Fibroblast of lung (primary cell): ENCODE measurements at places on chromosomes 16 and 17. TPM values are rescaled to one million over a fixed set of nuclear protein-coding genes. Genes with fewer than 3 reads are reported as not detected.
A peak's percentile ranks its signal among the peaks of the same experiment; 100 is the strongest.

DNA sequence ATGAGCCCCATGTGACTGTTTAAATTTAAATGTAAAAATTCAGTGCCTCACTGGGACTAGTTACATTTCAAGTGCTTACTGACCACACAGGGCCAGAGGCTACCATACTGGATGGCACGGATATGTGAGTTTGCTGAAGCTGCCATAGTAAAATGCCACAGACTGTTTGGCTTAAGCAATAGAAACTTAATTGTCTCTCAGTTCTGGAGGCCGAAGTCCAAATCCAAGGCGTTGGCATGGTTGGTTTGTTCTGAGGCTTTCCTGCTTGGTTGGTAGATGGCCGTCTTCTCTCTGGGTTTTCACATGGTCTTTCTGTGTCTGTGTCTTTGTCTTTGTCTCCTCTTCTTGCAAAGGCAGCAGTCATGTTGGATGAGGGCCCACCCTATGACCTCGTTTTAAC, 878.9 kb upstream of the RBFOX1 start:
- H3K27me3 ChIP-seq: no peaks in the 10 kb centered on the region
- no peak overlapping the region for H3K4me3 ChIP-seq
- no peaks in the 10 kb centered on the region for H3K4me1 ChIP-seq
- no peak overlapping the region for H3K27ac ChIP-seq
- H3K36me3 ChIP-seq: no peaks in the 10 kb centered on the region

DNA sequence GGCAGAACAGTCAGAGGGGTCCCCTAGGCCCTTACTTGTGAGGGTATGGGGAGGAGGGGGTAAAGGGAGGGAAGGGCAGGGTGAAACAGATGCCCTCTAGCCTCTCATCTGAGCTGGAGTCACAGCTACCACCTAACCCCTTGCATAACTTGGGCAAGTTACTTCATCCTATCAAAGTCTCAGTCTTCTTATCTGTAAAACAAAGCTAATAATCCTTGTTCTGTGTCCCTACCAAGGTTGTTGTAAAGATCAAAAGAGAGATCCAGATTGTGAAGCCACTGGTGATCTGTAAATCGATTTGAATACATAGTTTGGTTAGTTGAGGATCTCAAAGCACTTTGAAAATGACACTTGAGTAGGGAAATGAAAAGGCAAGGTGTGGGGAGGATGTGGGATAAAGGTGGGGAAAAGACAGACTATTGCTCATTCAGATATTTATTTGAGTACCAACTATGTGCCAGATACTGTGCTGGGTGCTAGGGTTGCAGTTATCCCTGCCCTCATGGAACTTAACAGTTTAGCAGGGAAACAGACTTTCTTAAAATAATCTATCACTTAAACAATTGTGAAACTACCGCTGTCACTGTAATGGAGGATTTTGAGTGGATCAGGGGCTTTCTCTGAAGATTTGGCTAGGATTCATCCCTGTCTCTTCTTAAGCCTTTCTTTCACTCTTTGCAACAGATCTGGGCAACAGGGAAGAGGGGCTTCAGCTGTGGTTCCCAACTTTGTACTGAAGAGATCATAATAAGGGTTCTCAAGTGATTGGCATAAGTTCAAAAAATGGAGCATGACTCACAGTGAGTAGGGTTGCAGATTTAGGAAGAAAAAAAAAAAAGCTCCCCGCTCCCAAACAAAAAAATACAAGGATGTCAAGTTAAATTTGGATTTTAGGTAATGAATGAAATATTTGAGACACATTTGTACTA, 3.0 kb downstream of the HEATR9 start:
- no peaks in the 10 kb centered on the region for H3K27me3 ChIP-seq
- H3K27ac ChIP-seq: no peak overlapping the region
- no peaks in the 10 kb centered on the region for H3K36me3 ChIP-seq
- peaks cover 7% of the 10 kb centered on the region for H3K4me1 ChIP-seq
- peak; percentile 64 for DNase-seq

- no peak for DNase-seq
- peaks cover 8% of the 10 kb centered on the region for H3K4me1 ChIP-seq
- H3K36me3 ChIP-seq: peaks cover 9% of the 10 kb centered on the region
Measured at GRCh38 chr17:75315541-75316243, 26.5 kb upstream of the SLC25A19 start.

DNA sequence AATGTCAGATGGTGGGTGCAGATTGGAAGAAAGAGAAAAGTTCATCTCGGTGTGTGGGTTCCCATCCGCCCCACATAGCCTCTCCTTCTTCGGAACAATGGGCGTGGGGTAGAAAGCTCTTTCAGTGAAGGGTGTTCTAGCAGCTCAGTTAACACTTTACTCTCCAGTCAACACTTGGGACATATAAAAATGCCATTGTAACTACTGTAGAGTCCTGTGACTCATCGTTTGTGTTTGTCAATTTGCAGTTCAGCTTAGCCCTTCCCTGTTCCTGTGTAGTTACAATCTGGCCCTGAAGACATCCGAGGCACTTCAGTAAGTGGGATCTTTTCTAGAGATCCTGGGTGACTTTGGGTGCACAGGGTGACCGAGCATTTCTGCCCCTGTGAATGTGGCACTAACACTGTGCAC, 11.5 kb upstream of the CLEC18C start:
- no peak overlapping the region for H3K27ac ChIP-seq
- H3K36me3 ChIP-seq: peaks cover 5% of the 10 kb centered on the region
- H3K27me3 ChIP-seq: no peaks in the 10 kb centered on the region
- DNase-seq: peak; percentile 77
- peaks cover 7% of the 10 kb centered on the region for H3K4me1 ChIP-seq

GRCh38 chr16:3158510-3159314, 23.9 kb downstream of the ZNF213 start:
- peak; percentile 86 for DNase-seq
- no peaks in the 10 kb centered on the region for H3K27me3 ChIP-seq
- H3K36me3 ChIP-seq: no peaks in the 10 kb centered on the region
- peaks cover 3% of the 10 kb centered on the region for H3K4me1 ChIP-seq
- peak overlapping the region; percentile 72 for H3K4me3 ChIP-seq

DNA sequence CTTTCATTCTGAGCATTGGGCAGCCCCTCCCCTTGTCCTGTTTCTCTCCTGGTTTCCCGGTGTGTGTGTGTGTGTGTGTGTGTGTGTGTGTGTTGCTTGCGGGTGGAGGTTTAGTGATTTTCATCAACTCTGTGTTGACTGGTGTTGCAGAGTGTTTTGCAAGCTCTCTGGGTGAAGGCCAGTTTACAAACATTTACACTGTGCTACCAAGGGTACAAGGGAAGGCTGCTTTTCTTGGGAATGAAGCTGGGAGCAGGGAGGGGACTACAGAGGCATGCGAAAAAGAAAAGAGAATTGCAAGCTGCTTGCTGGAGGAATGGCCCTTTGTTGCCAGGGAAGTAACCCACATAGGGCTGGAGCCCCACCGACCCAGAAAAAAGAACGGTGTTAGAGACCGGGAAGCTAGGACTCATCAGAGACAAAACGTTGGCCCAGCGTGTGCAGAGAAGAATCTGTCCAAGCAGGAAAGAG, 29.6 kb downstream of the HS3ST3B1 start:
- peak overlapping the region; percentile 32 for H3K27ac ChIP-seq
- no peak overlapping the region for H3K4me3 ChIP-seq
- H3K4me1 ChIP-seq: no peaks in the 10 kb centered on the region
- no peaks in the 10 kb centered on the region for H3K36me3 ChIP-seq

DNA sequence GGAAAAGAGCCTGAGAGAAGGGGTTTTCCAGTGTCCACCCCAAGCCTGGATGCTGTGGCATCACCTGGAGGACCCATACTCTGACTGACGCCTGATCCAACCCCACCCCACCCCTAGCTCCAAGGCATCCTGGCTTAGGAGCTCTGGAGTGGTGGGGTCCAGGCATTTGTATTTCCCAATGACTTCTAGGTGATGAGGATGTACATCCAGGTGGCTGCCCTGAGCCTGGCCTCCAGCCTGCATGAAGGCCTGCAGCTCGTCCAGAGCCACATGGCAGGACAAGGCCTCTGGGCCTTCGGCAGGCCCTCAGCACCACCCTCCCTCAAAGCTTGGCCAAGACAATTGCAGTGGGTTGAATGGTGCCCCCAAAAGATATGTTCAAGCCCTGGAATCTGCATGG, 347.5 kb downstream of the C16orf95 start:
- no peak overlapping the region for H3K4me3 ChIP-seq
- DNase-seq: no peak
- no peaks in the 10 kb centered on the region for H3K4me1 ChIP-seq
- H3K36me3 ChIP-seq: no peaks in the 10 kb centered on the region

- H3K36me3 ChIP-seq: peaks cover 2% of the 10 kb centered on the region
- peaks cover 24% of the 10 kb centered on the region for H3K27me3 ChIP-seq
- H3K4me3 ChIP-seq: no peak overlapping the region
- no peak overlapping the region for H3K27ac ChIP-seq
- no peak for DNase-seq
Measured at GRCh38 chr17:50556803-50557202, 3.7 kb upstream of the CACNA1G start.

- H3K4me1 ChIP-seq: no peaks in the 10 kb centered on the region
- no peak overlapping the region for H3K27ac ChIP-seq
- no peaks in the 10 kb centered on the region for H3K27me3 ChIP-seq
Measured at GRCh38 chr16:67022531-67023214, 6.3 kb upstream of the CBFB start.

- H3K4me1 ChIP-seq: no peaks in the 10 kb centered on the region
- no peak for DNase-seq
- H3K27ac ChIP-seq: no peak overlapping the region
- H3K36me3 ChIP-seq: peaks cover 30% of the 10 kb centered on the region
Measured at GRCh38 chr17:78817123-78817522, 23.5 kb downstream of the USP36 start.

- no peaks in the 10 kb centered on the region for H3K27me3 ChIP-seq
- DNase-seq: no peak
- H3K4me3 ChIP-seq: no peak overlapping the region
Measured at GRCh38 chr16:80894091-80894490, 89.7 kb upstream of the CDYL2 start.

GRCh38 chr17:77684803-77685798, 273.4 kb upstream of the TNRC6C start:
- DNase-seq: no peak
- H3K36me3 ChIP-seq: no peaks in the 10 kb centered on the region
- no peak overlapping the region for H3K27ac ChIP-seq

DNA sequence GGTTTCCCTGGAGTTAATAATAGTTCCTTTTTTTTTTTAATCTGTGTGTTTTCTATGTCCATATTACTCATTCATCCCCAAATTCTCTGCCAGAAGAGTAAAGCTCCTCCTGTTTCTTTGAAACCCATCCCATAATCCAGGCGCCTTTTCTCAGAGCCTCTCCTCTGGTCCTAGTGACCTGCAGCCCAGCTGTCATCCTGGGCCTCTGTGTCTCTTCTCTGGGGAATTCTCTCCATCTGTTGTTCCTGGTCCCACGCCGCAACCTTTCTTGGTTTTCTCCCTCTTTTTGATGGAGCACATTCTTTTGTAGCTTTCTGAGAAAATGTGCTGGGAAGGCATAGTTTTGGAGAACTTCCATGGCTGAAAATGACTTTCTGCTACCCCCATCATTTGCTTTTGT, 10.2 kb downstream of the KATNB1 start:
- H3K4me1 ChIP-seq: no peaks in the 10 kb centered on the region
- no peaks in the 10 kb centered on the region for H3K36me3 ChIP-seq
- DNase-seq: no peak
- H3K4me3 ChIP-seq: no peak overlapping the region
- H3K27me3 ChIP-seq: no peaks in the 10 kb centered on the region

DNA sequence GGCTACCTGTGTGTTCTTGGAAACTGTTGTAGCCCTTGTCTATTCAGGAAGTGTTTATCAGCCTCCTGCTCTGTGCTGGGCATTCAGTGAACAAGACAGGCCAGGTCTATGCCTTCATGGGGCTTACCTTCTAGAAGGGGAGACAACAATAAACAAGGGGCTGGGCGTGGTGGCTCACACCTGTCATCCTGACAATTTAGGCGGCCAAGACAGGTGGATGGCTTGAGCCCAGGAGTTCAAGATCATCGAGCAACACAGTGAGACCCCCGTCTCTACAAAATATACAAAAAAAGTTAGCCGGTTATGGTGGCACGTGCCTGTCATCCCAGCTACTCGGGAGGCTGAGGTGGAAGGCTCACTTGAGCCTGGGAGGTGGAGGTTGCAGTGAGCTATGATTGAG, 5.5 kb upstream of the GSG1L start:
- no peaks in the 10 kb centered on the region for H3K36me3 ChIP-seq
- H3K4me1 ChIP-seq: peaks cover 3% of the 10 kb centered on the region
- H3K4me3 ChIP-seq: no peak overlapping the region
- no peak overlapping the region for H3K27ac ChIP-seq
- no peak for DNase-seq

GRCh38 chr16:17470908-17471718, at the start of gene XYLT1:
Gene XYLT1 (minus strand): TSS chr16:17470960. CDS start chr16:17470796, 164 bp downstream.
- H3K4me3 ChIP-seq: peak within 1 kb of the TSS; percentile 85
- no peaks in the 10 kb centered on the region for H3K27me3 ChIP-seq
- H3K36me3 ChIP-seq: no peaks in the 10 kb centered on the region
- peak within 1 kb of the TSS; percentile 92 for H3K27ac ChIP-seq

DNA sequence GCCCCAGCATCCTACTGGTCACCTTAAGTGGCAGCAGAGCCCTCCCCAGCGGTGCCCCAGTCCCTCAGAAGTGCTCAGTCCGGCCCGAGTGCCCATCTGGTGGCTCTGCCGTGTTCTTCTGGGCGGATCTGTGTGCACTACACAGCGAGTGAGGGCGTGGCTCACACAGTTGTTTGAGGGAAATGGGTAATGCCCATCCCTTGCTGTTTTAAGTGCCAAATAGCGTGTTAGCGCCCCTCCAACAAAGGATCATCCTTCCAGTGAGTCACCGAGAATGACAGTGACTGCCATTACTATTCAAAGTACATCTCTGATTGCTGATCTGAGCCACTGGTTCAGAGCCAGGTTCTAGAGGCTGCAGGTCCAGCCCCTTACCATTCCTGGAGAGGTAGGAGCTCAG, 152.0 kb downstream of the LGALS9B start:
- no peaks in the 10 kb centered on the region for H3K36me3 ChIP-seq
- H3K27ac ChIP-seq: no peak overlapping the region
- no peak for DNase-seq
- H3K27me3 ChIP-seq: no peaks in the 10 kb centered on the region

DNA sequence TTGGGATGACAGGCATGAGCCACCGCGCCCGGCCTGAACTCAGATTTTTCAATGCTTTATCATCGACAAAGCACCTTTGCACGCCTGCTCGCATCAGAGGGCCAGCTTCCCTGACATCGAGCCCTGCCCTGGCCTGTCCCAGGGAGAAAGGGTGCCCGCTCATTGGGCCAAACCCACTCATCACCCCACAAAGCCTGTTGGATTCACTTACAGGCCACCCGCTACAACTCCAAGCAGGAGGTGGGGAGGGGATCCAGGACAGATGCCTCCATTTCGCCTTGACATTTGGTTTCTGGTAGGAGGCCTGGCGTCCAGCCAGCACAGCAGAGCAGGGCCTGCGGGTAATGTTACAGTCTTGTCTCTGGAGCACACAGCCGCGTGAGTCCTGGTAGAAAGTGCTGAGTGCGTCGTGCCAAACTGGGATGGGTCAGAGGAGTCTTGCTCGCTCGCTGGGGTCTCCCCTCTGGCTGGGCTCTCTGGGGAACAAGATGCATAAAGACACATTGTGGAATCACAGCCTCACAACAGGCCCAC, 19.8 kb downstream of the SMTNL2 start:
- H3K4me3 ChIP-seq: no peak overlapping the region
- peaks cover 3% of the 10 kb centered on the region for H3K4me1 ChIP-seq
- peaks cover 19% of the 10 kb centered on the region for H3K27me3 ChIP-seq
- H3K27ac ChIP-seq: no peak overlapping the region

The GRB7 gene
- 0.07 TPM in 2 replicates for polyA plus RNA-seq

The HOXB1 gene
- not detected in 2 replicates for polyA plus RNA-seq

The ZG16 gene
- polyA plus RNA-seq: not detected in 2 replicates

The TEX19 gene
- 0.05 TPM in 1 of 2 replicates, not detected in the other for polyA plus RNA-seq

The CD300LG gene
- polyA plus RNA-seq: not detected in 2 replicates

The GAST gene
- polyA plus RNA-seq: not detected in 2 replicates

The KCNG4 gene
- not detected in 2 replicates for polyA plus RNA-seq

The TBC1D3H gene
- polyA plus RNA-seq: not detected in 2 replicates

The TMEM235 gene
- not detected in 2 replicates for polyA plus RNA-seq

The IGFALS gene
- not detected in 2 replicates for polyA plus RNA-seq

The TEN1 gene
- polyA plus RNA-seq: 10.3 and 11.4 TPM in 2 replicates

The KRTAP1-5 gene
- polyA plus RNA-seq: 6.2 and 6.3 TPM in 2 replicates
